ENCODE measurements at places on chromosomes 6 and 20. TPM values are rescaled to one million over a fixed set of nuclear protein-coding genes. Genes with fewer than 3 reads are reported as not detected.

Gene ABHD16B
- 0.24 TPM for total RNA-seq

DNA sequence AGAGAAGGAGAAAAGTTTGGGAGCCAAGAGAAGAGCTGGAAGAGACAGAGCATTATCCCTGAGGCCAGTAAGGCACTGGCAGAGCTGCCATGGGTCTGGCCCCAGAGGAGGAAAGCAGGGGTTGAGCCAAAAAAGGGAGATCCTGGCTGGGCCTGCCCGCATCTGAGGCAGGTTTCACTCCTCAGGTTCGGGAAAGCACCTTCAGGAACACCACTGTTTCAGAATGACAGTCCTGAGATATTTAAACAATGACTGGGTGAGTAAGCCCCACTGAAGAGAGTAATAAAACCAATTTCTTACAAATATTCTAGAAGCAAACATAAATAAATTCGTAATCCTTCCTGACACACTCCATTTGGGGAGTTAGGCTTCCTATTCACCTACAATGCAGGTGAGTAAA is 152.2 kb downstream of the BACH2 start:
- peaks cover 68% of the 10 kb centered on the region for H3K4me1 ChIP-seq
- H3K27ac ChIP-seq, result no peak overlapping the region
- H3K27me3 ChIP-seq, result no peaks in the 10 kb centered on the region
- no peaks in the 10 kb centered on the region for H3K36me3 ChIP-seq
- H3K4me3 ChIP-seq, result no peak overlapping the region

DNA sequence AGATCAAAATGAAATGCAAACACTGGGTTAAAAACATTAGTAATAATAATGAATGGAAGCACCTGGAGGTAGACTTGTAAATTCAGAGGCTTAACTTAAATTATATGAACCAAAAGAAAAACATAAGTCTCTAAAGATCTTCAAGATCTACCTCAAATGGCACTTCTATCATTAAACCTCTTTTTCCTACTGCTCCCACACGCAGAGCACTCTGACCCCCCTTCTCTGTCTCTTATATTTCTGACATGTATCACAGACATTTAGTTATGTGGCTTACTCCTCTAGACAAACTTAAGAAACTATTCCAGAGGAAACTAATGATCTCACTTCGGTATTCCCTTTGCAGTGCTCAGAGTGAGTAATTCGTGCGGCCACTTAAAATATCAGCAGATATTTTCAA is 1.1 kb downstream of the TBC1D32 start:
- H3K36me3 ChIP-seq, result peaks cover 6% of the 10 kb centered on the region
- H3K4me3 ChIP-seq, result no peak overlapping the region
- H3K27ac ChIP-seq, result no peak overlapping the region
- peaks cover 4% of the 10 kb centered on the region for H3K4me1 ChIP-seq

Gene SLC17A2
- not detected for total RNA-seq

DNA sequence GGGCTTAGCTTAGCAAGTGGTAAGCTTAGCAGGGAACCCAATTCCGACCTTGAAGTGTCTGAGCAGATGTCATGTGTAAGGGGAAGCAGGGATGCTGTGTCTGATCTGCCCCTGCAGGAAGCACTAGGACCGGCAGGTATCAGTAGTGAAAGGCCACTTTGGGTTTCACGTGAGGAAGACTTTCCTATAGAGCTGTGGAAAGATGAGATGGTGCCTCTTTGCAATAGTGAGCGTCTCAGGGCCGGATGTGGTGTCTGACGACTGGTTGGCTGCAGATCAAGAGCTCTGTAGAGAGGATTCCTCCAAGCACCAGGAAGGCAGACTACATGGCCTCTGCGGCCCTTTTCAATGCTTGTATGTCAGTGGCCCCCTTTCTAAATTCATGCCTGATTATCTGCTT is 98.3 kb downstream of the TIAM2 start:
- no peaks in the 10 kb centered on the region for H3K4me1 ChIP-seq
- H3K27ac ChIP-seq, result no peak overlapping the region
- H3K27me3 ChIP-seq, result no peaks in the 10 kb centered on the region
- no peaks in the 10 kb centered on the region for H3K36me3 ChIP-seq
- no peak for DNase-seq

GRCh38 chr20:37673444-37673843 is 20.4 kb upstream of the CTNNBL1 start:
- H3K4me1 ChIP-seq, result no peaks in the 10 kb centered on the region
- no peaks in the 10 kb centered on the region for H3K27me3 ChIP-seq
- no peak for DNase-seq
- H3K4me3 ChIP-seq, result no peak overlapping the region

Gene OPN5
- total RNA-seq, result not detected

DNA sequence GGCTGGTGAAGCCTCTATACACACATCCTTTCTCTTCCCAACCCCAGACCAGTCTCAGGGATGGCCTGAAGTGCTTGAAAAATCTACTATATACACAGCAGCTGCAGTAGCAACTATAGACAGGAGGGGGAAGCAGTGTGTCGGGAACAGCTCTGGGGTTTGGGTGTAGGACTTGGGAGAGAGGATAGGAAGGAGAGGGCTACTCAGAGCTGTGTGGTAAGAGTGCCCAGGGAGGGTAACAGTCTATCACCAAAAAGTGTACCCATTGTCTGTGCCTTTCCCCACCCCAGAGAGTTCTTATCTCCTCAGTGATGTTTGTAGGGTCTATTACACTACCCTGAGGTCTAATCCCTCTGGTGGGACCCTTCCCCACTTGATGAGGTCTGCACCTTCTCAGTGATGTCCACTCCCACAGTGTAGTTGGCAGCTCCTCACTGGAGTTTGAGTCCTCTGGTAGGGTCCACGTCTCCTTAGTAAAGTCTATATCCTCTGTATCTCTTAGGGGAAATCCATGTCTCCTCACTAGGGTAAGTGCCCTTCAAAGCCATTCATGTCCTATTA is 1.5 kb upstream of the GGT7 start:
- no peak for DNase-seq
- H3K27ac ChIP-seq, result no peak overlapping the region
- no peak overlapping the region for H3K4me3 ChIP-seq

Data from naive thymus-derived CD4-positive, alpha-beta T cell (primary cell).